Cerebellar nuclear complex (tissue), 1 donor: ENCODE measurements at places on chromosomes 16 and 17.

- DNase-seq = no peak
These were observed 16.5 kb downstream of the FCSK start for GRCh38 chr16:70470927-70471341.

DNA sequence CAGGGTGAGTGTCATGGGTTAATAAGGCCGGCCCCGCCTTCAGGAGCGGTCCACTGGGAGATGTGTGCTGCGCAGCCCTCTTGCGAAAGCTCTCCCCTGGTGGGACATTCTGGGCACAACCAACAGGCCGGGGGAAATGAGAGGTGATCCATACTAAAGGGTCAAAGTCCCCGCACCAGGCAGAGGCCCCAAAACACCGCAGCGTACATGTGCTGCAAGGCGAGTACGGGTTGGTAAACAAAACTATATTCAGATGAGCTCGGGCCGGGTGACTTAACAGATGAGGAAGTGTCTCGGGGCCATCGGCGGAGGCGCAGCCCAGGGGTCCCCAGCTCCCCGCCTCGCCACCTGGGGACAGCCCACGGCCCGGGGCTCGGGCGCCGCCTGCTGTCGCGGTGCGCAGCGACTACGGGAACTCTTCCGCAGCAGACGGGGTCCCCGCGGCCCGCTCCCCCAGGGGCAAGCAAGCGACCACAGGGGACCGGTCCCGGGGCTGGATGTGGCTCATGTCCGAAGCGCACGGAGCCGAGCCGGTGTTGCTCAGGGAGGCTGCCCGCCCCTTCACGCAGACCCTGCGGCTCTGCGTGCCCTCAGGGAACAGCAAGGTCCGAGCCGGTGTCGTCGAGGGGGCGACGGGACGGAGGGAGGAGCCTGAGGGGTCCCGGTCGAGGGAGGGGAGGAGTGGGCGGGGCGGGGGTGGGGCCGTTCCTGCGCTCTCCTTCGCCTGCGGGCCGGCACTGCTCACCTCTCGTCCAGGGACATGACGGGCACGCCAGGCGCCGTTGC, at the start of gene RAB37:
Gene RAB37, plus strand, starts transcription at position 744 of the 786 bp plus-strand sequence. Its CDS starts 17 bp downstream, at position 761.
- DNase-seq = no peak

GRCh38 chr17:31744511-31744951, 114.5 kb downstream of the COPRS start:
- DNase-seq = no peak

DNA sequence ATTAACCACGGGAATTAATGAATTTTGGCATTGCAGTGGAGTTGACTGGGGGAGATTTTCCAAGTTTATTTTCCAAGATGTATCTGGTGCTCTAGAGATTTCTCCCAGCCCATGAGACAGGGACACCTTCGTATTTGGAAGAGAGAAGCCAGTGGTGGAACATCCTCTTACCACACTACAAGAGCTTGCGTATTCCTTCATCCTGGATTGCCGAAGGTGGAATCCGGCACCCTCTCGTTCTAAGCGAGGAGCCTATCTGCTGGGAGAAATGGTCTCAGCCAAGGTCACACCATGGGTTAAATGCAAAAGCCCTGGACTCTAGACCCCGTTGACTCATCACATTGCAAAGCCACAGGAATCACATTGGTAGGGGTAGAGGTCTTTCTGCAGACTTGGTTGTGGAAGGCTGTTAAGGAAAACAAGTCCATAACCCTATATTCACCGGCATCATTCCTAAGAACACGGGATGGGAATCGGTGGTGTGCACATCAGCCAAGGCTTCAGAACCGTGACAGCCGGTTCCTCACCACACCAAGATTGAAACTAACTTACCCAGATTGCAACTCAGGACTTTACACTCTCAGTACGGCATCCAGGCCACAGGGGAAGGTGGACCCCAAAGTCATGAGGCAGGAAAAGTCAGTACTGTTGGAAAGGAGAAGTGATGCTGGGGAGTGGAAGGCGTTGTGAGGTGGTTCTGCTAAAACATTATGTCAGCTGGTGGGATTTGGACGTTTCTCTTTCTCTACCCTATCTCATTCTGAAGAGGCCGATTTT, 259.8 kb downstream of the CPPED1 start:
- DNase-seq = no peak

DNA sequence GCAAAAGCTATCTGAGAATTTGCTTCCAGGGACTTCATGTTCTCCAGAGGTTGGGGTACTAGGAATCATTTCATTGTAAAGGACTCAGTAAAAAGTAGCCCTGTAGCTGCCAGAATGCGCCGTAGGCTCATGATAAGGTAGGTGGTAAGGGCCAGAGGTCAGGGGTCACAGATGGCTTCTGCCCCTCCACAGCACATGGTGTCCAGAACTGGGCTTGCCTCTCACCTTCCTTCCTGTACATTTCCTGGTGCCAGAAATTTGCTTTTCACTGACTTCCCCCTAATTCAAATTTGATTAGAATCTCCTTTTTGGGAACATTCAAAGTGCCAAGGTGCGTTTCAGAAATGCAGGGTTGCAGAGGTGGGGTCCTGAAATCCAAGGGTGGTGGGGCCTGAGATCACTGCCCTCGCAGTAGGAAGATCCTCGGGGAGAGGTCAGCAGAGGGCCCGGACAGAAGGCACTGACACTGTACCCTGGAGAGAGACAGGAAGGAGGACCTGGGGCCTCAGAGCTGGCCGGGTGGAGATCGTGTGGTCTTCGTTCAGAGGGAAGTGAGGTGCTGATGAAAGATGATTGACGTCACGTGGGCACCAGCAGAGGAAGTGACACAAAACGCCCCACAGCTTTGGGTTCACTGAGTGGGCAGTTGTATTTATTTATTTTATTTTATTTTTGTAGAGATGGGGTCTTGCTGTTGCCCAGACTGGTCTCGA, 25.5 kb upstream of the METRNL start:
- DNase-seq = no peak
